ENCODE measurements at places on chromosomes 11 and 22.

GRCh38 chr22:34620832-34621231 lies 445.1 kb upstream of the ISX start:
- DNase-seq = no peak

DNA sequence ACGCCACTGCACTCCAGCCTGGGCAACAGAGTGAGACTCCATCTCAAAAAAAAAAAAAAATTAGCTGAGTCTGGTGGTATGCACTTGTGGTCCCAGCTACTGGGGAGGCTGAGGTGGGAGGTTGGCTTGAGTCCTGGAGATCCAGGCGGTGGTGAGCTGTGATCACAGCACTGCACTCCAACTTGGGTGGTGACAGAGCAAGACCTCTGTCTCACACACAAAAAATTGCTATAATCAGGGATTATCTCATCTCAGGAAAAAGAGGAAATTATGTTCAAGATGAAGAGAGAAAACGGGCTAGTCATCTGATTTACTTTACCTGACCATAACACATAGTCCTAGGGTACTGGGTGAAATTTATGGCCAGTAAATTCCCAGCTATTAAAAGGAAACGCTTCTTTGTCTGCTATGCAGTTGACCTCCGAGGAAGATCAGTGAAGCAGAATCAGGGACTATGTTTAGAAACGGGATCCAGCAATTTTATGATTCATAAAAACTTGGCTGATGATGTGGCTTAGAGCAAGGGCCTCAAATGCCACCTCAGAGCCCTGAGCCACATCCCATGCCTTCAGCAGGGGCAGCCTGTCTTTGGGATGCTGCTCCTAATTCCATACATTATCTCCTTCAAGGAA lies 386.2 kb downstream of the NTM start:
- no peak for DNase-seq

GRCh38 chr11:17395978-17396377 lies 7.5 kb upstream of the KCNJ11 start:
- no peak for DNase-seq

GRCh38 chr11:130819625-130820024 lies 96.7 kb downstream of the SNX19 start:
- DNase-seq = no peak

DNA sequence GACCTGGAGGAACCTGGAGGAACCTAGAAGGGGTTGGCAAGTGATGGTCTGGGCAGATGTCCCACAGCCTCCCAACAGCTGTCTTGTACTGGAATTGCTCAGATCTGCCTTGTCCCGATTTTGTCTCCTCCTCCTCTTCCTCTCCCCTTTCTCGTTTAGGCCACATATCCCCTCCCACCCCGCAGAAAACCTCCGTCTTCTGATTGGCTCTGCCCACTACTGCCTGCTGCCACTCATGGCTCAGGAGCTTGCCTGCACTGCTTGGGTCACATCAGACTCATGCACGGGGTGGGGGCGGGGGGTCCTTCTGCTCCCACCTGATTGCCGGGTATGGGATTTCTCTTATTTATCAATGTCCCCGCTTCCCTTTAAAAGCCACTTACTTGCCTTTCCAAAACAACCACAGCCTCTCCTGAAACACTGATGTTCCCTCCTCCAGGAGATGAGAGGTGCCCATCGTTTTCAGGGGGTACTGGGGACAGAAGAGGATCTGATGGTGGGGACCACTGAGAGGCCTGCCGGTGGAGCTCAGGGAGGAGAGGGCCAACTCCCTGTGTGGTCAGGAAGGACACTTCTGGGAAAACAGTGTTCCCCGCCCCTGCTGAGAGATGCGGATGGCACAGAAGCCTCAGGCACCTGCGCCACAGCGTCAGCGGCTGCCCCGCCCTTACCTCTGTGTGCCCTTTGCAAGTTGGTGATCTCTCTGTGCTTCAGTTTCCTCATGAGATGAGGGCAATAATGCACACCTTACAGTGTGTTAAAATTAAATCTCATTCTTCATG lies 14.7 kb downstream of the TOM1 start:
- no peak for DNase-seq

DNA sequence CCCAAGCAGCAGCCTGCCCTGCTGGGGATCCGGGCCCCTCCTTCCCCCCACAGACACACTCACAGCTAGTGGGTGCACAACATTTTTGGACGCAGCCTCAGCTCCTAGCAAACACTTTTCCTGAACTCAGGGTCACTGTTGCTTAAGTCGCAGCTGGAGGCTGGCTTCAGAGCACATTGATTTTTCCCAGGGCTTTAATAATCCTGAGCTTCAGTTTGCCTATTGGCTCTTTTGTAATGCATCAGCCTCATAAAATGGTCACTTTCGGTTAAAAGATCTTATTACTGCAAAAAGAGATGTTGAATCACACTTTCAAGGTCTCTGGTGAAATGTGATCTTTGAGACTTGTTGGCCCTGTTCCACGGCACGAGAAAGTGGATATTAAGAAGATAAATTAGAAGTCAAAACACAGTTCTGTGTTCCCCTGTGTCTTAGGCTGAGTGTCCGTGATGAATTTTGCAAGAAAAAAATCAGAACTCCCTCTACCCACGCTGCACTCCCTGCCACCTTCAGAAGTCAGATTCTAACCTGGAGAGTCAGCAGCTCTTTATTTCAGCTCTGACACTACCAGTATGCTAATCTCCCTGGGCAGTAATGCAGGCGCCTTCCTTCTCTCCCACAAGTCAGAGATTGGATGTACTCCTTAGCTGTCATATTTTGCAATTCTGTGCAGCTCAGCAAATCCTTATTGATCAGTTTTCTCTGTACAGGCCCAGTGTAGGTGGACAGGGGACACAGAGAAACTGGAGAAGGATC lies 158.2 kb upstream of the E2F8 start:
- no peak for DNase-seq

- DNase-seq = no peak
Observed at GRCh38 chr11:73287400-73288101, 15.4 kb downstream of the P2RY6 start.

- no peak for DNase-seq
Observed at GRCh38 chr22:42271191-42271813, 849 bp upstream of the TCF20 start.

GRCh38 chr11:30801357-30801756 lies 215.2 kb upstream of the MPPED2 start:
- no peak for DNase-seq

DNA sequence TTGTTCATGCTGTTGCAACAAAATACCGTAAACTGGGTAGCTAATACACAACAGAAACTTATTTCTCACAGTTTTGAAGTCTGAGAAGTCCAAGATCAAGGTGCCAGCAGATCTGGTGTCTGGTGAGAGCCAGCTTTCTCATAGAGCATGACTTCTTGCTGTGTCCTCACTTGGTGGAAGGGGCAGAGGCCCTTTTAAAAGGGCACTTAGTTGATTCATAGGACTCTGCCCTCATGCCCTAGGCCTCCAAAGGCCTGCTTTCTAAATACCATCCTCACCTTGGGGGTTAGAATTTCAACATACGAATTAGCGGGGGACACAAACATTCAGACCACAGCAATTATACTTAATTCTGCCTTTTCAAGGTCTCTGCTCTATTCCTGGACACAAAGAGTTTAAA lies 52.3 kb upstream of the FDX1 start:
- no peak for DNase-seq

- DNase-seq = no peak
Observed at GRCh38 chr11:70944636-70945035, 307.7 kb downstream of the SHANK2 start.

- no peak for DNase-seq
Observed at GRCh38 chr11:27209562-27210005, 153.4 kb downstream of the CCDC34 start.

DNA sequence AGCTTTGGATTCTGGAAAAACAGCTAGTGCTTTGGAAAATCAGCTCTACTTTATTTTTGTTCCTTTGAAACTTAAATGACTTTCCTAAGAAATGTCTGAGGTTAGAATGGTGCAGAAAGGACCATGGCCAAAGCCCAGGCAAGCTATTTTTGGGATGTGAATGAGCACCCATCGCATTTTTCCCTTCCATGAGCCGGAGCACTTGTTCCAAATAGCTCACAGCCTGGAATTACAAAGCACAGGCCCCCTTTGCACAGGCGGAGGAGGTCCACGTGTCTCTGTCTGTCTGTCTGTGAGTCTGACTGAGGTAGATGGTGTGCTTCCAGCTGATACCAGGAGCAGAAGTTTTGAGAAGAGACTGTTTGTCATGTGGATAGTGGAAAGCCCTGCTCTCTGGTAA lies 50.7 kb downstream of the MICAL2 start:
- no peak for DNase-seq
